Ammon's horn (tissue), 1 donor: ENCODE measurements at places on chromosomes 2 and 18.

DNA sequence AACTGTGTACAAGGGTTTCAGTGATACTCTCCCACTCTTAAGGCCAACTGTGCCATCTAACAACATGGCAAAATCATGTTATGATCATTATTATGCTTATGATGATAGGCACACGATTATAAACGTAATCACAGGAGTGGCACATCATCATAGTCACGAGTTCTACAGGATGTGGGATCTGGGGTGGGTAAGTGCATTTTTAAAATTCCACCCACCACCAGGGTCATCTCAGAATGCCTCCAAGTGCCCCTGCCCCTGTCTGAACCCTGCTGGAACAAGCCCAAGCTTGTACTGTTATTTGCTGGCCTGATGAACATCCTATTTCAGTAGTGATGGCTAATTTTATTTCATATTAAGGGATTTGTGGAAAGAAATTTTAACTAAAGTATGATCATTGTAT, 117.8 kb downstream of the PTPRM start:
- no peak for DNase-seq

DNA sequence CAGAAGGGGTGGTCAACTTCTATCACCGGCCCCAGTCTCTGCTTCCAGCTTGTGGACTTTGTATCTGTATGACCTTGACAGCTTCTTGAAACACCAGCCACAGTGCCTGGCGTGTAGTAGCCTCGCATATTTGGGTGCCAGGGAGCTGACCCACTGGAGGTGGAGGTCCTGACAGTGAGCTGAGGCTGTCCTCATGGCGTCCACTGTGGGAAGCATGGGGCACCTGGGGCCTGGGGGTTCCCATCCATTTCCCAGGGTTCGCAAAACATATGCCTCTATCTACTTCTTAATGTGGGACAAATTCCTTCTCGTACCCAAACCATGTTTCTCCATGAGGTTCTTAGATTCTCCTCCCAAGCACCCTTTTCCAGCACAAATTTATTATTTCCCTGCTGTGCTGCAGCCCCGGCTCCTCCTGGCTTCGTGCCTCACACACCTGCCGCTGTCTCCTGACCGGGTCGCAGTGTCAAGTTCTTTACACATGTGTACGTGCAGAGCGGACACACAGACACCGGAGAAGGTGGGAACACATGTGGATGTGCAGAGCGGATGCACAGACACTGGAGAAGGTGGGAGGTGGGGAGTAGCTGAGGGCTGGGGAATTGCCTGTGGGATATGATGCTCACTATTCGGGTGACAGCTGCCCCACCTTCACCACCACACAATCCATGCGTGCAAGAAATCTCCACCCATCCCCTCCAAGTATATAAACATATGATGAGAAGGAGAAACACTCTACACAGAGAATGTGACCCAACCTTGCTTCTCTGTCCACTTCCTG, 23.4 kb downstream of the TMEM18 start:
- no peak for DNase-seq

DNA sequence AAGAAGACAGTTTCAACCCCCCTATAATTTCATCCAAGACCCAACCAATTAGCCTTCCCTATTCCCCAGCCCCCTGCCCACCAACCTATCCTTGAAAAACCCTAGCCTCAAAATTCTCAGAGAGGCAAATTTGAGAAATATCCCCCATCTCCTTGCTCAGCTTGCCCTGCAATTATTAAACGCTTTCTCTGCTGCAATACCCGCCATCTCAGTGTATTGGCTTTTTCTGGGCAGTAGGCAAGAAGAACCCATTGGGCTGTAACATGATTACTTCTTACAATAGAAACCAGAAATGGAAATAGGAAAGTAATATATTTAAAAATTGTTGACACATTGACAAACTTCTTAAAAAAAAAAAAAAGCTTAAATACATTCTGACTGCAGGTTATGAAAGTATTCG, 140.6 kb upstream of the CCDC150 start:
- no peak for DNase-seq

DNA sequence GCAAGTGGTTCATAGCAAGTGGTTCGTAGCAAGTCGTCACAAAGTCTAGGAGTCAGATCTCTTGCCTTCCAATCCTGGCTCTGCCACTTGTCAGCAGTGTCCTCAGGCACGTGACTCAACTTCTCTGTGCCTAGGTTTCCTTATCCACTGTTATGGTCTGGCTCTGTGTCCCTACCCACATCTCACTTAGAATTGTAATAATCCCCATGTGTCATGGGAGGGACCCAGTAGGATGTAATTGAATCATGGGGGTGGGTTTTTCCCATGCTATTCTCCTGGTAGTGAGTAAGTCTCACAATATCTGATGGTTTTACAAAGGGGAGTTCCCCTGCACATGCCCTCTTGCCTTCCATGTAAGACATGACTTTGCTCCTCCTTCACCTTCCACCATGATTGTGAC, 51.8 kb upstream of the AP1S3 start:
- no peak for DNase-seq

DNA sequence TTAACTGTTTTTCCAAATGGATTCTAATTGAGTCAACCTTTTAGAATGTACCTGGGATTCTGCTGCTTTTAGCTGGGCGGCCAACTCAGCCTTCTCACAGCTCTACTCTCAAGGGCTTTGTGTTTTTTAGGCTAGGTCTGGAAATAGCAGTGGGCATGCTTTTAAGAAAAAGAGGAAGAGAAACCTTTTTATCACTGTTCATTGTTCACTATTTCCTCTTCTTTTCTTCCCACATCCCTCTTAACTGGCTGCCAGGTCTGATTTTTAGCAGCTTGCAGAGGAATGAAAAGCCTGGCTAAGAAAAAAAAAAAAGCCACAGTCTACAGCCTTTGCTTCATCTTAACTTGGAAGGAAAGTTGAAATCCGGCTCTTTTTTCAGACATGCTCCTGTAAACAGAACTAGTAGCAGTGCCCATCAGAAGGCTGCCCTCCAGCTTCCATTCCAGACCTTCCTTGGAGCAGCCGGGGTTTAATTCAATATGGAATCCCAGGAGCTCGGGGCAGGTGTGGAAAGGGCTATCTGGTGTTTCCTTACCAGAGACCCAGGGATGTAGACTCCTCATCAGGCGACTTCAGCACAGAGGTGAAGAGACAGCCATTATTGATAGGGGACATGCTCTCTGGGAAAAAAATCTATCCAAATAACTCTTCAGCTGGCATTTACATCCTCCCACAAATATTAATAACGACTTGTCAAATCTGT, 230.7 kb downstream of the MYO3B start:
- peak; percentile 13 for DNase-seq

DNA sequence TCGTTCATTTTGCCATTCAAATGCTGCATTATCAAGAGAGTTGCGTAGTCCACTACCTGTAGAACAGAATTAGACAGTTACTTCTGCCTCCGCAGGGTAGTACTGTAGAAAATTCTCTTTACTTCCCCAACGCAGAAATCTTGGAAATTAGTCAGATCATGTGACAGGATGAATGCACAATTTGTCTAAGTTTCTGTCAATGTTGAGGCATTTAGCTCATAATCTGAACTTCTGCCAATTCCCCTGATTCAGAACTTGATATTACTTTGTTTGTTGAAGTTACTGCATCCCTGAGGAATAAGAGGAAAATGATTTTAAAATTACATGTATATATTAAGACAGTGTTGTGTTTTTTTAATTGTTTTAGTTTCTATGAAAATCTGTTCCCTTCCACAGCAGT, 83.4 kb downstream of the TTC27 start:
- no peak for DNase-seq

- peak; percentile 68 for DNase-seq
These were observed 12.4 kb upstream of the CCDC88A start for GRCh38 chr2:55431982-55432627.

GRCh38 chr2:62814123-62814522, 108.6 kb downstream of the EHBP1 start:
- DNase-seq: no peak

DNA sequence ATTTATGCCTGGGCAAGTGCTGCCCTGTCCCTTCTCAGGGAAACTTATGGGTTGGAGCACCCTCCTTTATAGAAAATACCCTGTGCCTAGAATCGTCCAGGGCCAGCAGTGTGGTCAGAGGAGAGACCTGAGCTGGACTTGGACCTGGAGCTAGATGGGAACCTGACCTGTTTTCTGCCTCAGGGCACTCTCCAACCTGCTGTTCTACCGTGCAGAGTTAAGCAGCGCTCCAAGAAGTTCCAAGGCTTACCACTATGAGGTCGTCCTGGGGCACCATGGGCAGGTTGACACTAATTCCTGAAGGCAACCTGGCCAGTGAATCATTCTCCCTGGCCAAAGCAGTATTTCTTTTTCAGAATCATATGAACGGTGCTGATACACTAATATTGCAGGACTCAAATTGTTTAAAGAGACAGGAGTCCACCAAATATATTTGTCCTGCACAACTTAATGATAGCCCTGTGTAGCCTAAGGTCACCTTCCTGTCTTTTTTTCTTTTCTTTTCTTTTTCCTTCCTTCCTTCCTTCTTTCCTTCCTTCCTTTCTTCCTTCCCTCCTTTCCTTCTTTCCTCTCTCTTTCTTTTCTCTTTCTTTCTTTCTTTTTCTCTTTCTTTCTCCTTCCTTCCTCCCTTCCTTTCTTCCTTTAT, 455.4 kb upstream of the HNMT start:
- DNase-seq: no peak

DNA sequence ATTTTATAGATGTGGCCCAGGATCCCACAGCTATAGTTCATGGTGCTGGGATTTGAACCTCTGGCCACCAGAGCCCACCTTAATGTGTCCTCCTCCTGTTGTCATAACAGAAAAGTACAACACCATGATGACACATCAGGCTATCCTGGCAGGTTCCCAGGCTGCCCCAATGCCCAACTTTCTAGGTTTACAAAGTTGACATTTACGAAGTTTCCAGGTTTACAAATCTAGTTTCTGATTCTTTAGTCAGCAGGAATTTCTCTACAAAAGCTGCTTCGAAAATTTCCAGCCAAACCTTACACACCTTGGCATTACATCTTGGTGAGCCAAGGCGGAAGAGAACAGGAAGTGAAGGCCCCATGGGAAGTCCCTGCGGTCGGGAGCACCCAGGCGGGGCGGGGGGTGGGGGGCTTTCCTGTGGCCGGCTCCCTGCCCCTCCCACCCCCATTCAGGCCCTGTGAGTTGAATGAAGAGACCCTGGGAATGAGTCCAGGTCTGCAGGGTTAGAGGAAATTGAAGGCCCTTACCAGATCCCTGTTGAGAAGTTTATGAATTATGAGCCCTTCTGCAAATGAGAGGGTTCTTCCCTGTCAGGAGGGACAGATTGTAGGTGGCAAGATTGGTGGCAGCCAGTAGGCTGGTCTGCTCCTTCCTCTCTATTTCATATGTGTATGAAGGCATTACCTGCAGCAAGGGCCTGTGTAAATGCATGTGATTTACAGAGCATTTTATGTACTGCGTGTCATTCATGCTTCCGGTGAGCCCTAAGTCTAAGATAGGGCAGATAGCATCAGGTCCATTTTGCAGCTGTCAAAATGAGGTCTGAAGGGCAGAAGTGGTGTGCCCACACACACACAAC, 11.1 kb upstream of the IL1RN start:
- no peak for DNase-seq

- DNase-seq: no peak
These were observed 13.1 kb upstream of the ROCK2 start for GRCh38 chr2:11357428-11357972.

DNA sequence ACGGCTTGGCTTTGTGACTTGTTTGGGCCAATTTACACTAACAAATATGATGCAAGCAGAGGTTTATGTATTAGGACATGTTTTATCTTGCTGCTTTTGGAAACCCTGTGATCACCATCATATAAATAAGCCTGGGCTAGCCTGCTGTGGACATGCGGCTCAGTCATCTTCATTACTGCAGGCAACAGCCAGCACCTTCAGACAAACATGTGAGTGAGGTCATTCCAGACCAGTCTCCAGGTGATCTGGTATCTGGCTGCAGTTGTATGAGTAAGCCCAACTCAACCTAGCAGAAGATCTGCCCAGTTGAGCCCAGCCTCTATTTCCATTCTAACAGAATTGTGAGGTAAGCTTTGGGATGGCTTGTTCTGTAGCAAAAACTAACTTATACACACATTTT, 254.6 kb upstream of the ATP5MC3 start:
- DNase-seq: no peak

- DNase-seq: no peak
These were observed 288.1 kb upstream of the ZC3H15 start for GRCh38 chr2:186197955-186198354.

GRCh38 chr2:152443771-152444170, 108.8 kb downstream of the FMNL2 start:
- peak; percentile 42 for DNase-seq

- no peak for DNase-seq
These were observed 42.2 kb downstream of the SLC8A1 start for GRCh38 chr2:40409734-40410133.

GRCh38 chr18:44568986-44569385, 111.7 kb upstream of the SETBP1 start:
- DNase-seq: no peak

DNA sequence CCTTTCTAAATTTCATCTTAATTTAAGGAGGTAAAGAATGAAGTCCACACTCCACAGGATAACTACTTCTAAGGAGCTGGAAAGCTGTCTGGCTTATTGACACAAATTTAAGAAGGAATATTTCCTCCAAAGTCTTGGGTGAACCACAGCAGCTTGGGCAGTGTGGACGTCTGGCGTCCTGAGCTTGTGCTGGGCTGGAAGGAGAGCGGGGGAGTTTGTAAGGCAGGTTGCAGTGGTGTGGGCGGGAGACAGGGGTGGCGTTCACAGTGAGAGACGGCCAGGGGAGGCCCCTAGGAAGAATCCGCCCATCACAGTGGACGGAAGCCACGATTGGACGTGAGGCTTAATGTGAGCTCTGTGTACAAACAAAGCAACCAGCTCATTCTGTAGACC, 25.7 kb downstream of the ADI1 start:
- DNase-seq: no peak

GRCh38 chr2:227789803-227790202, 23.8 kb upstream of the CCL20 start:
- no peak for DNase-seq

- no peak for DNase-seq
These were observed 19.3 kb downstream of the PPP4R1 start for GRCh38 chr18:9594823-9595596.

DNA sequence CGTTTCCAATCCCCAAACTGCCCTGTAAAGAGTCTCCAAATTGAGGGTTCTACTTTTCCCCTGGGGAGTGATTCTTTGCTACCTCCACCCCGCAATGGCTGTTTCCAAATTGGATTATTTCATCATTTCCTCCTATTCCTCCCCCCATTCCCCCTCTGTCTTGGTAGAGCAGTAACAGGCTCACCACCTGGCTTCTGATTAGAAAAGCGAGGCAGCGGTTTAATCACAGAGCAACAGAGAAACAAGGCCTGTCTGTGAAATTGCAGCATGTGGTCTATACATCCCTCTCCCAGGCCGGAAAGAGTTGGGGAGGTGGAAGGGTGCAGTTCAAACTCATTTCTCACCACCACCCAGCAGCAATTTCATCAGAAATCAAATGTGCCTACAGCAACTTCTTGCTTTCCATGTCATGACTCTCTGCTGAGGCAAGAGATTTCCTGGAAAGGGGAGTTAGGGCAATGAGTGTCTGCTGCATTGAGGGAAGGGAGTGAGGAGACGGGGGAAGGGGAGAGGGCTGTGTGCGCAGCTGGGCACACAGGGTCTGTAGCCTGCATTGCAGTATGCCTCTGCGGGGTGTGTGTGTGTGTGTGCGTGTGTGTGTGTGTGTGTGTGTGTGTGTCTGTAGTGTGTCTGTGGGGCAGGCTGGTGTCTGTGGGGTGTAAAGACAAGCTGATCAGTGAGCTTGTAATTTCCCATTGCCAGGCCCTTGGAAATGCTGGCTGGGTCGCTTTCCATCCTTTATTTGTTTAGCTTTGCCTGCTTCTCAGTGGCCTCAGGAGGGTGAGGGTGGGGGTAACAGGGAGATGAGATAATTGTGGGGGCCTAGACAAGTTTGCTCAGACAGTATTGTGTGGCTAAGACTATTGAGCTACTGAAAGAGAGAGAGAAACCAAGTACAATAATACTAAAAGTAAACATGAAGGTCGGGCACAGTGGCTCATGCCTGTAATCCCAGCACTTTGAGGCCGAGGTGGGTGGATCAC, 13.5 kb upstream of the IGFBP2 start:
- no peak for DNase-seq
